CD4-positive, alpha-beta T cell treated with Interleukin-6 for 4 hours (primary cell): ENCODE measurements at places on chromosomes 2 and 18.

DNA sequence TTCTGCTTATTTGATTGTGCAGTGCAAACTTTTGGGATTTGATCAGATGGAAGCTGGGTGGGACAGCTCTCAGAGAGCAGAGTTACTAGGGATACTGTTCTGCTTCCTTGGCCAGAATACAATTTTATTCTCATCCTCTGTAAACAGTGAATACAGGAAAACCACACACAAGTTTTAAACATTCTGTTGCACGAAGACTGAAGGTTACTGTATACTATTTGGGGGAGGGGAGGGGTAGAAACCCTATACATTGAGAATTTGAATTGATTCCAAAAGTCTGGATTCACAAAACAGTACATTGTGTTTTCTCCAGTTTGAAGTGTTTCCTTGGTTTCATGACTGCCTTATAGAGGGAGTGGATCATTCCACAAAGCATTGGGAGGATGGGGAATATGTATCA lies 149.9 kb downstream of the SETBP1 start:
- no peak for DNase-seq

DNA sequence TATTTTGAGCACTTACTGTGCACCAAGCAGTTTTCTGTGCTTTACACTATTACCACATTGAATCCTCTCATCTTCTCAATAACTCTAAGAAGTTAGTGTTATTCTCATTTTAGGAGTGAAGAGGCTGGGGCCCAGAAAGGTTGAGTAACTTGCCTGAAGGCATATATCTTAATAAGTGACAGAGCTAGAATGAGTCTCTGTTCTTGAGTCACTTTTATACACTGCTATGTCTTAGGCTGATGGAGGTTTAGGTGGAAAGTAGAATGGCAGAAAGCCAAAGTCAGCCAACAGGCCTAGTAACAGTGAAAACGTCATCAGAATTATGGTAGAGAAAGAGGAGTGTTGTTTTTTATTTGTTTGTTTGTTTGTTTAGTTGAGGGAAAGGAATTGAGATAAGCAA lies 27.9 kb upstream of the RPE start:
- no peak for DNase-seq

- no peak for DNase-seq
These were observed 276.4 kb downstream of the ALK start for GRCh38 chr2:29644949-29645348.

DNA sequence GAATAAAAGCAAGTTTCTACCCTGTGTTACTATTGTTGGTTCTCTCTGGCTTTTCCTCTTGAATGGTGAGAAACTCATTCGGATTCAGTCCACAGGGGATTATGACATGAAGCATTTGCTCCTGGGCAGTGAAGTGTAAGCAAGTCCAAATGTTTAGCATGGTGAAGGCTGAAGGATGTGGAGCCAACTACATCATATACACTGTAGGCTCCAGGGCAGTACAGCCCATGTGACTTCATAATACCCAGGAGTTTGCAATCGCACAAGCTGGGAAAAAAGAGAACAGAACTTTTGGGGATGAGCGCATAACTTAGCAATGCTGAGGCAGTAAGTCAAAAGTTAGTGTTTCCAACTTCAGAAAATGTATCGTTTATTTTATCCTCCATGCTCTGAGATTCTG lies 695.7 kb upstream of the POU3F3 start:
- DNase-seq = no peak

- no peak for DNase-seq
These were observed 151.9 kb upstream of the PELI1 start for GRCh38 chr2:64296140-64296480.

- DNase-seq = no peak
These were observed 253.3 kb downstream of the EXOC6B start for GRCh38 chr2:72572501-72572900.

DNA sequence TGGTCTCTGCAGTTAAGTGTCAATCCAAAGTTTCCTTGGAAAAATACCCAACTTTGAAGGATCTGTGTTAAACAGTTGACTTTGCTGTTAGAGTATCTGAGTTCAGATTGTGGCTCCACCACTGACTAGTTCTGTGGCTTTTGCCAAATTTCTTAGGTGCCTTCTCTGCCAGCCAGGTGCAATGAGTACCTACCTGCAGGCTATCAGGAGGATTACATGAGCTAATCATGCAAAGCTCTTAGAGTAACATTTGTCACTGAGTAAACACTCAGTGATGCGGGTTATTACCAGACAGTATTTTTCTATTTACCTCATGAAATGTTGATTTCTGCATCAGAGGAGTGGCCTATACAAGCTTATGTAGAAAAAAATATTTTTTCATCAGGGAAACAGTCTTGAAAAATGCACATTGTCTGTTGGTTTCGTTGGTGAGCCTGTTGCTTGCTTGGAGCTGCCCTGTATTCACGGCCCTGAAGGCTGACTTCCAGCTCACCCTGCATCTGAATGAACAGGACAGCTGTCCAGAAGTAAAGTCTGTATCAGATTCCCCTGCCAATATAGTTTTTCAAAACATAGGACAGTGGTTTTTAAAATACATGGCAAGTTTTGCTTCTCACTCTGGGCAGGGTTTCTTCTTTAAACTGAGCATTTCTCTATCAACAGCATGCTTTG lies 235.1 kb downstream of the CDCA7 start:
- no peak for DNase-seq

GRCh38 chr2:176653479-176654443 lies 384.5 kb downstream of the MTX2 start:
- DNase-seq = peak; percentile 17

DNA sequence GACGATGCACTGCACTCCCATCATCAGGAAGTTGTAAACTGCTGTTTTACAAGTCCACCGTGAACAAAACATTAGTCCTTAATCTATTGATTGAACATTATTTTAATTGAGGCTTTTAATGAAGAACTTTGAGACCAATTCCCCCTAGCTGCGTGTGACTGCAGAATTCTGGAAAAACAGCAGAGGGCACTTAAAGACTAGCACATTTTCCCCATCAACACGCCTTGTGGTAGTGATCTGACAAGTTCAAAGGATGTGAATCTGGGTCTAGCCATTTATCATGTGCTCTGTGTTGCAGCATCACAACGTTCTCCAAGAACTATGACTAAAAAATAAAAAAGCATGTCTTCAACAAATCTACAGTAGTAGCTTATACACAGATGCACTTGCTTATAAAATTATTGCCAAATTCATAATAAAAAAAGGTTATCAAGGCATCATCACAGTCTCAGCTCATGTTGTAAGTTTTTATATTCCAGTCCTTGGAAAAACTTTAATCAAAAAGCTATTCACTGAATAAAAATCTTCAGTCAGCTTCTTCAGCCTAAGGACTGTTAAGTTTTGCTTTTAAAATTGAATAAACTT lies 35.8 kb downstream of the SKOR2 start:
- no peak for DNase-seq

- DNase-seq = no peak
These were observed 116.6 kb upstream of the FAM136A start for GRCh38 chr2:70418514-70418913.

- no peak for DNase-seq
These were observed 56.2 kb upstream of the CCDC85A start for GRCh38 chr2:56127463-56128152.

DNA sequence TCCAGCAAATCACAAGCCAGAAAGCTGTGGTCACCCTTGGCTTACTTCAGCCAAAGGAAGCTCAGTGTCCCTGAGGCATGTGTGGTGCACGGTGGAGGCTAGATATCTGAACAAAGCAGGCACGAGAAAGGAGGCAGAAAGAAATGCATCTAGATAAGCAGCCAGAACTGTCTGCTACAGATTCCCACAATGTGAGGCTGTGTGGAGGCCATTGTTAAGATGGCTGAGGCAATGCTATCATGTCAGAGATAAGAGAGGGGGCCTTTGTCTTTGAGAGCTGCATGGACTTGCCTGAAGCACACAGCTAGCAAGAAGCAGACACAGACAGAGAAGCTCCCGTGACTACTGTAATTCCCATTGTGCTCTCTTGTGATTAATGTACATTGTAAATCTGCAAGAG lies 110.5 kb upstream of the LYPD6 start:
- DNase-seq = no peak

GRCh38 chr2:216379977-216380376 lies 7.7 kb upstream of the MARCHF4 start:
- no peak for DNase-seq

- DNase-seq = no peak
These were observed 200.3 kb downstream of the NRXN1 start for GRCh38 chr2:50831676-50832075.

- DNase-seq = peak; percentile 94
These were observed 98.6 kb upstream of the BZW1 start for GRCh38 chr2:200713003-200713703.

- no peak for DNase-seq
These were observed 33.9 kb downstream of the SLC4A3 start for GRCh38 chr2:219661197-219661954.

GRCh38 chr2:105934467-105934866 lies 189.8 kb downstream of the NCK2 start:
- peak; percentile 66 for DNase-seq

GRCh38 chr18:60684843-60685513 lies 312.4 kb upstream of the MC4R start:
- DNase-seq = no peak

GRCh38 chr2:237171396-237171795 lies 85.7 kb downstream of the COPS8 start:
- DNase-seq = no peak

DNA sequence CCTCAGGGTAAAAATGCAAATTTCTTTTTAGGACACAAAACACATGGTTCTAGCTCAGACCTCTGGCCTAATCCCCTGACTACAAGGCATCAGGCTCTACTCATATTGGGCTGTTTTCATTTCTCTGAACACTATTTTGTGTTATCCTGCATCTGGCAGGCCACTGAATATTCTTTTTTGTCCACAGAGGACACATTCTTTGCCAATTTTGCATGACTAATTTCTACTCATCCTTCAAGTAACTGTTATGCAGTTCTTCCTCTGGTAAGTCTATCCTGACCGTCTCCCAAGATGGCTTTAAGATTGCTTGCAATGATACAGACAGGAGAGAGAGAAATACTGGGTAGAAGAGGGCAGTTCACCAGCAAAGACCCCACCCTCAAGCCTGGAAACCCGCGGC lies 107.6 kb upstream of the RGPD4 start:
- DNase-seq = no peak
